ENCODE measurements at places on chromosomes 6 and 20.

GRCh38 chr20:55513954-55514353 lies 491.4 kb downstream of the CBLN4 start:
- DNase-seq, result no peak

GRCh38 chr20:9955646-9956045 lies 79.1 kb upstream of the ANKEF1 start:
- no peak for DNase-seq

- DNase-seq, result no peak
Measured at GRCh38 chr20:62825333-62825985, 8.6 kb downstream of the COL9A3 start.

DNA sequence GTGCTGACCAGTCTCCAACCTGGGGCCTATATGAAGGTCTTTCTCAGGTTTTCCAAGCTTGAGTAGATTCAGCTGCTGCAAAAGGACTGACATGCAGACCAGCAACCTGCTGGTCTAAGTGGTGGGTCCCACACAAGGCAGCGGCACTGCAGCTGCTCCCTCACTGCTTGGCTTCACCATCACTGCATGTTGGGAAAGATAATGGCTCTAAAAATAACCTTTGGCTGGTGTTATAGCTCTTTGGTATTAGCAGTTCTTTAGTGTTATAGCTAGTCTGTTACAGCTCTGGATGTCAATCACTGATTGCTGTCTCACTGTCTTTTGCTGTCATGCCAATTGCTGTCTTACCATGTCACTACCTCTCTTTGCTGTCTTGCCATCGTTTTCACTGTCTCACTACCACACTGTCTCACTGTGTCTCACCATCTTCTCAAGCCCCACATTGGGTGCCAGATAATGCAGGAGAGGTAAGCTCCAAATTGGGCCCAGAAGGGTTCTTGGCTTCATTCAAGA lies 726.4 kb downstream of the TENT5A start:
- DNase-seq, result no peak

DNA sequence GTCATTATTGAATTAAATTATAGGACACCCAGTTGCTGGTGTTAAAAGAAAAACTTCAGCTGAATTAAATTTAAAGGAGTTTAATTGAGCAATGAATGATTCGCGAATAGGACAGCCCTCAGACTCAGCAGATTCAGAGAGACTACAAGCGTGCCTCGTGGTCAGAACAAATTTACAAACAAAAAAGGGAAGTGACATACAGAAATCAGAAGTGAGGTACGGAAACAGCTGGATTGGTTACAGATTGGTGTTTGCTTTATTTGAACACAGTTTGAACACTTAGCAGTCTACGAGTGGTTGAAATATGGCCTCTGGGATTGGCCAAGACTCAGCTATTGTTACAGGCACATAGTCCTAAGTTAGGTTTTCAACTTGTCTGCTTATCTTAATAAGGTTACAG lies 25.8 kb upstream of the TNFRSF21 start:
- DNase-seq, result no peak

DNA sequence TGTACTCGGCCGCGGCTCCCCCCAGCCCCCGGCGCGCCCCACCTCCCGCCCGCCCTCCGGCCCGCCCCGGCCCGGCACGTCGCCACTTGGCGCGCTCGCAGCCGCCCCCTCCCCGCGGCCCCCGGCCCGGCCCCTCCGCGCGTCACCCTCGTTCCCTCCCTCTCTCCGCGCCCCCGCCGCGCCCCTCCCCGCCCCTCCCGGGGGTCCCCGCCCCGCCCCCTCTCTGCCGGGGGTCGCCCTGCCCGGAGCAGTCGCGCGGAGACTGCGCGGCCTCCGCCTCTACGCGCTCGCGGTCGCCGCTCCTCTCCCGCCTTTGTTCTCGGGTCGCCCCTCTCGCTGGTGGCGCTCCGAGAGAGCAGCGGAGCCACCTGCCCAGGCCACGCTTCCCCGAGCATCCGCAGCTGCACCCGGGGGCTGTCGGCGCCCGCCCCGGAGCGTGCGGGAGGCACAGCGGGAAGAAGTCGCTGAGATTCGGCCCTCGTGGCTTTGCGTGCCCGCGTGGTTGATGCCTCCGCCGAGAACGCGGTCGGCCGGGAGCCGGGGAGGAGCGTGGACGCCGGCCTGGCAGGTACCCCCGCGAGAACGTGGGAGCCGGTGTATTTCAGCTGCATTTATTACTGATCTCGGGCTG lies at the start of gene PHF10:
TSS of gene PHF10 (minus strand) at position 7 of the 631 bp plus-strand sequence. CDS start 569 bp downstream, outside the sequence.
- DNase-seq, result peak; percentile 94

GRCh38 chr6:107585815-107586435 lies 96.0 kb downstream of the SOBP start:
- peak; percentile 14 for DNase-seq
